ENCODE measurements at places on chromosomes 7 and 10.
A peak's percentile ranks its signal among the peaks of the same experiment; 100 is the strongest.

GRCh38 chr10:49158915-49159314, 25.1 kb upstream of the FAM170B start:
- DNase-seq = no peak

DNA sequence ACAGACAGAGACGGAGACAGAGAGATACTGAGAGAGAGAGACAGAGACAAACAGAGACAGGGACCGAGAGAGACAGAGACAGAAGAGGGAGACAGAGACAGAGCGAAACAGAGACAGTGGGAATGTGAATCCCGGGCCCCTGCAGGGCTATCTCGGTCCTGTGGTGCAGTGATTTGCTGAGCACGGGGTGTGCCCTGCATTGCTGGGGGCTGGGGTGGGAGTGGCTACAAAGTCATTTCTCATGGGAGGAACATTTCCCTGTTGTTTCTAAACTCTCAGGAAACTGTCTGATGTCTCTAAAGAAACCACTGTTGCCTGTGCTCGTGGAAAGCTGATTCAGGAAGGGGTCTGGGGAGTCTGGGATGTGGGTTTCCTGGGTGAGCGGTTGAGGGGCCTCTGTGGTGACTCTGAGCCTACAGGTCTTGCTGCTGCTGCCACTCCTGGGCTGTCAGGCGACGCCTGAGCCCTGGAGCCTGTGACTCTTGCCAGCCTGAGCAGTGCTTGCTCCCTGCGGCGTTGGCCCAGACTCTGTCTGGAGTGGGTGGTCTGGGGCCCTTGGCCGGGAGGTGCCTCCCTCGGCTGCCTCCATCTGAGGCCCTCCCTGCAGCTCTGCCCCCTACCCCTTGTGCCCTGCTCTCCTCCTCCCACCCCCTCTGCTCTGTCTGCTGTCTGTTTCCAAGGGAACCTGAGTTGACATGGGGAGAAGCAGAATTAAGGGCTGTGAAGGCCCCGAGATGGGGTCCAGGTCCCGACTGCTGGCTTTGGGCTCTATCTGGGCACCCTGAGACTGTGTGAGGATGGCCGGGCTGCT, 292.0 kb downstream of the WDR37 start:
- DNase-seq = no peak

- no peak for DNase-seq
Observed at GRCh38 chr10:44168478-44168877, 216.4 kb downstream of the CXCL12 start.

DNA sequence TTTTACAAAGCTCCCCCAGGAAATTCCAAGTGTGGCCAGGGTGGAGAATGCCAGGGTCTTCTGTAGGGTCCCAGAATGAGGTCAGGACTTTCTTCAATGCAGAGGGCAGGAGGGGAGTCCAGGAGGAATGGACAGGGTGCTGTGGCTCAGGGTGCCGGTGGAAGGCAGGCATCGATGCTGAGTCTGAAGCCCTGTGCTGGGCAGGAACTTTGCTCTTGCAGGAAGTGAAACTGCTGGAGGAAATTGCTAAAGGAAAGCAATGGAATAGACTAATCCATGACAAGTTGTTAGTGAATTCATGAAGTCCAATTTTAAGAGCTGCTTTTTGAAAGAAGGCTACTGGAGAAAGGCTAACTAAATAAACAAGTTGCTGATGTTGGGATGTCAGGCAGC, 14.8 kb downstream of the PTPRE start:
- no peak for DNase-seq

DNA sequence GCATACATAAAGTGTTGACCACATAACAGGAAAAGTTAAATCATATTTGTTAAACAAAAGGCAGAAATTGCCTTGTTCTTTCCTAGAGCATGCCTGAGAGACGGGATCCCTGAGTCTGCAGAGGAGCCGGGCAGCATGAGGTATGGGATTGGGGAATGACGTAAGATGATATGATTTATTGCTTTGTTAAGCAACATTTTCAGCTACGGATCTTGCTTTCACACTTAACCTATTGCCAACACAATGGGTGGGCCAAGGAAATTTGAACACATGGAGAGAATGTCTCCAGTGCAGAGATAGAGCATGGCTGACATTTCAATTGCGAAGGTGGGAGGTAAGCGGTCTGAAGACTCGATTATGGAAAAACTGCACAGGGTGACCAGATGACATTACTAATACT, 76.7 kb downstream of the EMX2 start:
- no peak for DNase-seq

DNA sequence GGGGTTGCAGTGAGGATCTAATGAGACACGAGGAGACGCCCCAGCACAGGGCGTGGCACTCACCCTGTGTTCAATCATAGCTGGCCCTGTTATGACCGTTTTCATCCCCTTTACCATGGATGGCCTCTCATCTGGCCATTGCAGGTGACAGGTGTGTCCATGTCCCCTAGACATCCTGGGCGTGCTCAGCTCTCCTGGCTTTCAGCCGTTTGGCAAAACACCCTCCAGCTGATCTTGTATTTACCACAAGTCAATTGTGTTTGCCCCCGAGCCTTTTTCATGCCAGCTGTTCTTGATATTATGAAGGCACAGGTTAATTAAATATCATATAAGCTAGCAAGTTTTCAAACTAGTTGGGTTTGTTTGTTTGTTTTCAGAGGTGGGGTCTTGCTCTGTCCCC, 97.1 kb downstream of the CHST15 start:
- DNase-seq = no peak

DNA sequence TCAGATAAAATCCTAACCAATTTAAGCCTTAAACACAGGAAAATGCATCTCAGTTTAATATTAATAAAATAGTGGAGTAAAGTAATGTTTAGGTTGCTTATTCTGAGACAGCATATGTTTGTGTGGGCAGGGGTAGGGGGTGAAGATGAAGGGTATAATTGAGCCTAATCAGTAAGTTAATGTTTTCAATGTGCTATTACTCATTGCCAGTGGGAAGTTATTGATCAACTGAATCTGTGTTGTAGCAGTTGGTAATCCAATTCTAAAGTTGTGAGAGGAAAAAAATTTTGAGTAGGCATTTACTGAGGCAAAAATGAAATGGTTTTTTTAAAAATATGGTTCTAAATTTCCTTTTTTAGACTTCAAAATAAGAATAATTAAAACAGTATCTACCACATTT, 16.5 kb downstream of the CFAP69 start:
- DNase-seq = no peak

DNA sequence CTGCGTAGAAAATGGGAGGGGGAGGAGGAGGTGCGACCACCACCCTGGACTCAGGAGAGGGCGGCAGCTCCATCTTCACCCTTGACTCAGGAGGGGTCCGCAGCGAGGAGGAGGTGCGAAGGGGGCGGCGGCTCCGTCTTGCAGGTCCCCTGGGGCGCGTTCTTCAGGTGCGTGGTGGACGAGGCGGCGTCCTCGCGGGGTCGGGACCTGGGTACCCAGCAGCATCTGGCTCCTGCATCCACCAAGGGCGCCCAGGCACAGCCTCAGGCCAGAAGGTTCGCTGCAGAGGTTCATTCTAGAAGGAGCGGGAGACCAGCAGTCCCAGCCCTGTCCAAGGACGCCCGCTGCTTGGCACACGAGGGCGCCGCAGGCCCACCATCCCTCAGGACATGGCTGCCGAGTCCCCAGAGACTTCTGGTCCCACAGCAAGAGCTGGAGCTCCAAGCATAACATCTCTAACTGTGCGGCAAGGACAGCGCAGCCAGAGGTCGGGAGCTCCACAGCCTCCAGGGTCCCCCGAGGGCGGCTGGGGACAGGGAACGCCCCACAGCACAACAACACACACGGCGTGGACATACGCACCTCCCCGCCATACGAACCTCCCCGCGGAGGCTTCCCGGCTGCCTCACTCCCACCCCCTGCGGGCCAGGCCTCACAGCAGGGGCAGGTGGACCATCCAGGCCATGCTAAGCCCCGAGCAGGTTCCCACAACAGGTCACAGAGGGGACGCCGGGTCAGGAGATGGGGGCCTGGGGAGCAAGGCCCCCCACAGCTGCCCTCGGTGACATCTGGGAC, 16.8 kb upstream of the DPYSL4 start:
- no peak for DNase-seq

DNA sequence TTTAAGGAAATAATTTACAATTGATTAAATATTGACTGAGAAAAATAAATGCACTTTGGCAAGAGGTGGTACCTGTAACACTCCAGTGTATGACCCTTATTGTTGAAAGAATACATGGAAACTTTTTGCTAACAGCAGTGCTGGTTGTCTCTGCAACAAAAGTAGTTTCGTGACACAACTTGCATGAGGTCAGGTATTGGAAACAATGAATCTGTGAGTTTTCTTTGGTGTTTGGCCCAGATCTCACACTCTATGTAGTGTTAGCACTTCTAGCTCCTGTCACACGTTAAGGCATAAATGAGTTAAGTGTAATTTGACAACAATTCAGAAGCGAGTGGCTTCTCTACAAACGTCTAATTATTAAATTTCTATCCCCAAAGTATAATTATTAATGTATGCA, 137.7 kb upstream of the MDFIC start:
- no peak for DNase-seq

DNA sequence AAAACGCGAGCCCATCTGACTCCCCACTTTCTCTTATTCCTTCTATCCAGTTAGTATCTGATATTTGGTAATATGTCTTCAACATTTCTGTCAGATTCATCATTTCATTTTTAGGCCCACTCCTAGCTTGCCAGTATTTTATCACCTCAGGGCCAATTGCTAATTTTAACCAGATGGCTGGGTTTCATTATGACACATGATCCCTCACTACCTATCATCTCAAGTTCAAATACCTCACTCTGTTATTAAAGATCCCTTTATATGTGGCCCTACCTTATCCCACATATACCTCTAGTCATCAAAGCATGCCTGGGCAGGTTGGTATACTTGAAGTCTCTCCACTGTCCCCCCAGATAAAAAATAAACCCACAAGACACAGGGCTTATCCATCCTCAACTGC, 104.9 kb downstream of the RNLS start:
- no peak for DNase-seq

DNA sequence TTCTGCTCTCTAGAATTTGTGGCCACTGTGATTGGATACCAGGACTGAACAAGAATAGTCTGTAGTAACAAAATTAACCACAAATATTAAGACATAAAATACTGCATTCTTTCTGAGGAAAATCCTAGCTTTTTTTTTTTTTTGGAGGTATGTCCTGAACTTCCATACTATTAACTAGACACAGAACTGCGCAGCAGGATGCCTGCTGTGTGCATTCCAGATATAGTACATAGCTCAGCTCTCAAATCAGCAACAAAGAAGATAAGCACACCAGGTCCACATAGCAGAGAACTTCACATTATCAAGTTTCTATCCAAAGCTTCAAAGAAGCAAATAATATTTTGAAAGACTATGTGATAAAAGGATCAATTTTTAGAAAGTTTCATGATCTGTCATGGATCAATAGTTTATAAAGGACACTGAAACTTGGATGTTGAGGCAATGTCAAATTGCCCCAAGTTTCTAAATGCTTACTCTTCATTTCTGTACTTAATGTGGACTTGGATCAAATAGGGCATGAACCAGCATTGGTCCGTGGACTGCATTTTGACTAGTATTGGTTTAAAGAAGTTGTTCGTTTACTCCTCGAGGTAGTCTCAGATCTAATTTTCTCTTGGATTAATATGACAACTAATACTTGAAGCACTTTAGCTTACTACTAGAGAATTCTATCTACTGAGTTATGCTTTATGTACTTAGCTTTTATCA, 15.4 kb downstream of the NAMPT start:
- no peak for DNase-seq

- no peak for DNase-seq
Observed at GRCh38 chr7:158024881-158025280, 562.7 kb downstream of the PTPRN2 start.

DNA sequence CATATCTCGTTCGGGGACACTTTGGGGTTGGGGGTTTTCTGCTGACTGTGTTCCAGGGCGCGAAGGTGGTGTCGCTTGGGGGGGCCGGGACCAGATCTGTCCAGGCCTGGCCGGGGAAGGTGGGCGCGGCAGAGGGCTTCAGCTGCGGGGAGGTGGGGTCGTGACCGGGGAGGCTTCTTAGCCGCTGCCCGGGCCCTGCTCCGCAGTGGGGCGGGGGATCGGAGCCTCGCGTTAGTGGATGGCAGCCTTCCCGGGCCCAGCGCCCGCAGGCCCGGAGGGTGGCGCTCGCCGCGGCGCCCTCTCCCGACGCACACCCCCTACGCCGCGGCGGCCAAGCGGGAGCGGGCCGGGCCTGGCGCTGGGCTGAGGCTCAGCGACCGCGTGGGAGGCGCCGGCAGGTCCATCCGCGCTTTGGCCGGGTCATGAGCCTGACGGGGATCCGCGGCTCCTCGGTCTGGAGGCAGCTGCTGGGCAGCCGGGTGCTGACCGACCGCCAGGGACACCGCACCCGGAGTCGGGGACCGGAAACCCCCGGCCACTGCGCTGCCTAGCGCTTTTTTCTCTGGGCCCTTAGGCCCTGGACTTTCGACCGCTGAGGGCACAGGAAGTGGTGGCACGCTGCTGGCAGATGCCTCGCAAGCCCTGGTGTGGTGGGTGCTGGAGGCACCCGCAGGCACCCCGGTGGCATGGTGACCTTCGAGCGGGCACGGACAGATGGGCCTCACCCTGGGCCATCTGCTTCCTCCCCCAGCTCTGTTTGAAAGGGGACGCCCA, 1.2 kb downstream of the AGAP3 start:
- DNase-seq = peak; percentile 37

GRCh38 chr10:63456437-63457210, 9.2 kb downstream of the JMJD1C start:
- no peak for DNase-seq

DNA sequence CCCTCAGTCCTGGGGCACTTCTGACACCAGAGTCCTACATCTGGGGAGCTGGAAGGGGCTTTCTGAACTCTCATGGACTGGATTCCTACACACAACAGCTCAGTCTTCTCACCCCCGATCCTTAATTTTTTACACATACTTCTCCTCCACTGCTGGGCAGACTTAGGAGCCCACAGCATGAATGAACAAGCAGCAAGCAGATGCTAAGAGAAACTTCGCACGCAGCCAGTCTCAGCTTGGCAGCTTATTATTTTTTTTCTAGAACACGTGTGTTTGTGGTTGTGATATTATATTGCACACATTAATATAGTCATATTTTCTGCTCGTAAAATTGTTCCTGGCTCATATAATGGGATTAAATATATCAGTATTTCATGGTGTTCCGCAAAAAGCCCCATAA, 50.9 kb upstream of the LOXL4 start:
- DNase-seq = no peak

- no peak for DNase-seq
Observed at GRCh38 chr10:131882590-131883451, 18.0 kb upstream of the PPP2R2D start.

DNA sequence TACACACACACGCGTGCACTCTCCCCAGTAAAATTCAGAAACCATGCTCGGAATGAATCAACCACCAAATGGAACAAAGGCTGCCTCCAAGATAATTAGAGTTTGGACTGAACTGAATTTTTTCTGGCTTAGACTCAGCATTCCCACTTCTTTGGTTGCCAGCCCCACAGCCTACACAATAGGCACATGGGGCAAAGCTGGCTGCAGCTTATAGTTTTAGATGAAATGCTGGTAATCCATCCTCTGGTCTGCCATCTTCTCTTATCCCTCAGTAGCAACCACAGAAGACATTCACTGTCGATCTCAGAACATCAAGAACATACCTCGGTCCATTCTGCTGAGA, 44.2 kb downstream of the PDE1C start:
- no peak for DNase-seq

- no peak for DNase-seq
Observed at GRCh38 chr10:20399772-20400171, 497.3 kb downstream of the NEBL start.
